ENCODE measurements at places on chromosomes 12 and 14.

DNA sequence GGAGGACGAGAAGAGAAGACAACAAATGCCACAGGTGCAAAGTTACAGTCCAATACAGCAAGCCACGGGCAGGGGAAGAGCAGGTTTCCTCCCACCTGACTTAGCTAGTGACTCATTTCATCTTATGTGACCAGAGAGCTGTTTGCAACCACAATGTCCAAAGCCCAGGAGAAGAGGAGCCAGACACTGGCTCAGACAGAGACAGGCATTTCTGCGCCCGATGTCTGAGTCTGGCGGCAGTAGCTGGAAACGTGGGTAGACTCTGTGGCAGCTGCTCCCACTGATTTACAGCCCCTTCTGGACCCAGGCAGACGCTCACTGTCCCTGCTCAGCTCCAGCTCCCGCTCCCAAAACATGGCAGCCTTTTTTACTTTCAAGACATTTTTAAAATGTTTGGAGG lies 60.0 kb downstream of the CHGA start:
- no peak for DNase-seq

GRCh38 chr14:104784846-104785707 lies 10.5 kb downstream of the AKT1 start:
- no peak for DNase-seq

GRCh38 chr12:80100591-80100990 lies 1.3 kb downstream of the OTOGL start:
- DNase-seq = no peak

DNA sequence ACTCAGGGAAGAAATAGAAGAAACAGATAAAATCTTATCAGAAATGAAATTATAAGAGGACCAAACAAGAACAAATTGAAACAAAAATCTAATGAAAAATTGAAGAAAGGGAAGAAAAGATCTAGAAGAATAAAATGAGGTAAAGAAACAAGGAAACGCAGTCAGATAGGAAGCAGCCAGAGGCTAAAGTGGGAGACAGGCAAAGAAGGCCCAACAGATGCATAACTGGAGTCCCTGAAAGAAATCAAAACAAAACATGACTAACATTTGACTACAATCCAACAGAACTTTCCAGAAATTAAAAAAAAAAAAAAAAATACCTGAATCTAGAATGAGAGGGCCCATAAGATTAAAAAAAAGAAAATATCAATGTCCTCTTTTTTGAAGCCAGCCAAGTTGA lies 65.6 kb downstream of the AMN start:
- no peak for DNase-seq

DNA sequence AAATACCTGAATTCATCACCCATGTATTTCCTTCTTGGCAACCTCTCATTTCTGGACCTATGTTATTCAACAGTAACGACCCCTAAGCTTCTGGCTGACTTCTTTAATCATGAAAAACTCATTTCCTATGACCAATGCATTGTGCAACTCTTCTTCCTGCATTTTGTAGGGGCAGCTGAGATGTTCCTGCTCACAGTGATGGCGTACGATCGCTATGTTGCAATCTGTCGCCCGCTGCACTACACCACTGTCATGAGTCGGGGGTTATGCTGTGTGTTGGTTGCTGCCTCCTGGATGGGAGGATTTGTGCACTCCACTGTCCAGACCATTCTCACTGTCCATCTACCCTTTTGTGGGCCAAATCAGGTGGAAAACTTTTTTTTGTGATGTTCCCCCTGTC lies 356 bp downstream of the OR4Q2 start:
- no peak for DNase-seq

- DNase-seq = no peak
Observed at GRCh38 chr12:52081263-52081733, 1.8 kb downstream of the SMIM41 start.

- no peak for DNase-seq
Observed at GRCh38 chr14:73503648-73504047, 12.9 kb downstream of the RIOX1 start.

DNA sequence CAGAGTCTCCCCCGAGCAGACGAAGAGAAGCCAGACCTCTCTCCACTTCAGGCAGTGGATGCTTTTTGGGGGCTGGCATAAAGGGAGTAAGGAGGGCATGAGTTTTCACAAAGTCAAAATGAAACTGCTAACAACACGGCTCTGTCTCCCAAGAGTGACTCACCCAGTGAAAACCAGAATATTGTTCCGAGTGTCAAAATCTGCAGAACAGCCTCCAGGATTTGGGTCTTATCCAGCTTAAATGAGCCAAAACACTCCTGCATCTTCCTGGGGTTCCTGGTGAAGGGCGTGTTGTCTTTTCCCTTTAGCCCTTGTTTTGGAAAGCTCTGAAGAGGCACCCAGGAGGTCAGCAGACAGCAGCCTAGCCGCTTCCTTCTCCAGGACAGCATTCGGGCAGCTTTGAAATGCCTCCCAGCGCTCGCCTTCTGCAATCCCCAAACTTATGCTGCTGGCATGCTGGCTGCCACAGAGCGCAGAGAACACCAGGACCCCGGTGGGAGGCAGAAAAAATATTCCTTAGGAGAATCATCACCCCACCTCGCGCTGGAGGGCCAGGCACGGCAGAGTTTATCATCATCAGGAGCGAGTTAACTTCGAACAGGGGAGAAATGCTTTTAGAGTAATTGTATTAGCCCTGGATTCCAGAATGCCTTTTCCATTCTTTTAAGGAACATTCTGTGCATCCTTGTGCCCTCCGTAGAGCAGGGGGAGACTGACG lies 117.7 kb upstream of the NCOR2 start:
- no peak for DNase-seq
